ENCODE measurements at places on chromosomes 2 and 18. TPM values are rescaled to one million over a fixed set of nuclear protein-coding genes. Genes with fewer than 3 reads are reported as not detected.

DNA sequence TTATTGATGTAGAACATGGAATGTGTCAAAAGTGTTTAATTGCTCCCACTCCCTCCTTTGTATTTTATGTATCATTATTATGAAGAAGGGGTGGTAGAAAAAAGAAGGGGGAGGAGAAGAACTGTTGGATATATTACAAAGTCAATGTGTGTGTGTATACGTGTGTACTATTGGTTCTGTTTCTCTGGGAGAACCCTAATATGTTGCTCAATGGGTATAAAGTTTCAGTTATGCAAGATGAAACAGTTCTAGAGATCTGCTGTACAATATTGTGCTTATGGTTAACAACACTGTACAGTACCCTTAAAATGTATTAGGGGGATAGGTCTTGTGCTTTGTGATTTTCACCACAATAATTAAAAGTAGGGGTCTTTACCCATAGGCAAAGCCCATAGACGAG is 58.1 kb upstream of the ZC3H15 start:
- no peaks in the 10 kb centered on the region for H3K36me3 ChIP-seq
- H3K27me3 ChIP-seq = no peaks in the 10 kb centered on the region
- H3K27ac ChIP-seq = no peak overlapping the region
- no peak overlapping the region for H3K4me3 ChIP-seq
- H3K4me1 ChIP-seq = no peaks in the 10 kb centered on the region

DNA sequence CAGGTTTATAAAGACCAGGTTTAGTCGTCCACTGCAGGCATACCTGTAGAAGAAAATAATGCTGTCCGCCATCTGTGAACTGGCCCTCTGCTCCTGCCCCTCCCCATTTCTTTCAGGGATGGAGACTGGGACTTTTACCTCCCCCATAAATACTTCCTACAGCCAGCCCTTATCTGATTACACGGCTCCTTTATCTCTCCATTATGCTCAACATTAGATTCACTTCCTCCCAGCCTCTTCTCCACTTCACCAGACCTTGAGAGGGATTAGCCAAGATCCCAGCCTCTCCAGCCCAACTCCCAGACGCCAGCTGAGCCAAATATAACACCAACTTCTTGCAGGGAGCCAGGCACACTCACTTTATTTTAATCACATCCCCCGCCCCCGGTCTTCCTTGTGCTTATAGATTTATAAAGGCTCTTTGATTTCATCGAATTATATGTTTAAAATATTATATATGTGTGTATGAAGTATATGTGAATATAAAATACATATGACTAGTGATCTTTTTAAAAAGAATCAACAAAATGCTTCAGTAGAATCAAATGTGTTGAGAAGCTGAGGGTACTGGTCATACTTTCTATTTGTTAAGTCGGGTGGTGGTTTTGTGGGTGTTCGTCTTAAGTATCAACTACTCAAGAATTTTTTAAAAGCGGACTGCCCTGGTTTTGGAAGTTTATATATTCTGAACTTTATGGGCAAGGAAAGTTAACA is 81.0 kb downstream of the SPRED2 start:
- H3K36me3 ChIP-seq = peaks cover 5% of the 10 kb centered on the region
- H3K4me1 ChIP-seq = peaks cover 67% of the 10 kb centered on the region
- no peak for DNase-seq
- no peak overlapping the region for H3K4me3 ChIP-seq
- H3K27me3 ChIP-seq = no peaks in the 10 kb centered on the region

GRCh38 chr2:96903318-96903717 is 33.4 kb upstream of the SEMA4C start:
- no peaks in the 10 kb centered on the region for H3K27me3 ChIP-seq
- H3K36me3 ChIP-seq = no peaks in the 10 kb centered on the region
- H3K4me3 ChIP-seq = no peak overlapping the region
- H3K27ac ChIP-seq = no peak overlapping the region
- DNase-seq = no peak
- peaks cover 7% of the 10 kb centered on the region for H3K4me1 ChIP-seq

GRCh38 chr2:96083989-96084857 is 32.1 kb downstream of the ADRA2B start:
- H3K27ac ChIP-seq = no peak overlapping the region
- no peaks in the 10 kb centered on the region for H3K27me3 ChIP-seq

Gene CIDEA
- 0.05 TPM for total RNA-seq

Gene SKOR2
- not detected for total RNA-seq

Gene ASPRV1
- 1.5 TPM for total RNA-seq
